ENCODE measurements at places on chromosomes 7 and 10. TPM values are rescaled to one million over a fixed set of nuclear protein-coding genes. Genes with fewer than 3 reads are reported as not detected.

PAPSS2 gene
- 56.1 TPM for polyA plus RNA-seq

THNSL1 gene
- polyA plus RNA-seq: 18.4 TPM

ACTR3C gene
- polyA plus RNA-seq: 9.8 TPM

CFAP43 gene
- 14.1 TPM for polyA plus RNA-seq

GPER1 gene
- polyA plus RNA-seq: 6.4 TPM

CLRN3 gene
- 16.4 TPM for polyA plus RNA-seq

HOXA7 gene
- 30.7 TPM for polyA plus RNA-seq

VWA2 gene
- 2.4 TPM for polyA plus RNA-seq

ZNF485 gene
- polyA plus RNA-seq: 4.3 TPM

SAP25 gene
- 3.6 TPM for polyA plus RNA-seq

SLC26A5 gene
- not detected for polyA plus RNA-seq

SRRM3 gene
- 2.2 TPM for polyA plus RNA-seq

GATA3 gene
- polyA plus RNA-seq: 93.9 TPM

PSMG3 gene
- 35.3 TPM for polyA plus RNA-seq

All from right renal pelvis (tissue), 4 donors.